ENCODE measurements at places on chromosomes 3 and 15.

GRCh38 chr3:189685291-189685690 lies 54.1 kb downstream of the TP63 start:
- no peak for DNase-seq

GRCh38 chr3:108091498-108092250 lies 843 bp upstream of the CD47 start:
- no peak for DNase-seq

DNA sequence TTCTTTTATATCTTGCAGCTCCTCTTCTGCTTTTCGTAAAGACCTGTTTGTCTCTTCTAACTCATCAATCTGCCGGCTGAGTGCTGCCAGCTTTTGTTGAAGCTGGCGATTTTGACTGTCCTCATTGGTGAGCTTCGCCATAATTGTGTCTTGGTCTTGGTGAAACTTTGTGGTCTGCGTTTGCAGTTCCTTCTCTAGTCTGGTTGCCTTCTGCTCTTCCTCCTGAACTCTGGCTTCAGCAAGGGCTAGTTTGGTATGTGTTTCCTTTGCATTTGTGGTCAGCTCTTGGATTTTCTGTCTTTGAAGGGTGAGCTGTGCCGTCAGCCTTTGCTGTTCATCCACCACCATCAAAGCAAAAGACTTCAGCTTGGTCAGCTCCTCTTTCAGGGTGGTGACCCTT lies 32.9 kb downstream of the CMSS1 start:
- no peak for DNase-seq

DNA sequence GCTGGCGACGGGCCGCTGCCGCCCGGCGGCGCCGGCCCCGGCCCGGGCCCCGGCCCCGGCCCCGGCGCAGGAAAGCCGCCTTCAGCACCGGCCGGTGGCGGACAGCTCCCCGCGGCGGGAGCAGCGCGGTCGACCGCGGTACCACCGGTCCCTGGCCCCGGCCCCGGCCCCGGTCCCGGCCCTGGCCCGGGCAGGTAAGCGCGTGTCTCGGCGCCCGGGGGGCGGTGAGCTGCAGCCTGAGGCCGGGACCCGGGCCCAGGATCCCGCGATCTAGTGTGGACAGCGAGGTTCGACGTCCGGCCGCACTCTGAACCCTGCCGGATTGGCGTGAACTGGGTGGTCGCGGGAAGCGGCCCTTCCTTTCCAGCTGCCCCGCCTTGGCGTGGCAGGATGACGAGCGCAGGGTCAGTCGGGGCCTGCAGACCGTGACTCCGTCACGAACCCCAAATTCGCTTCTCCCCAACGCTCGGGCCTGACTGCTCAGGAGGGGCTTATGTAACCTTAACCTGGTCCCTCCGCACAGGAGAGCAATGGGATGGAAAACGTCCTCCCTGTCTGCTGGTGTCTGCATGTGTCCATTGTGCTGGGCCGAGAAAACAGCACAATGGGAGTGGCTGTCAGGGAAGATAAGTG lies 472 bp downstream of the BSN start:
- DNase-seq = peak; percentile 12

DNA sequence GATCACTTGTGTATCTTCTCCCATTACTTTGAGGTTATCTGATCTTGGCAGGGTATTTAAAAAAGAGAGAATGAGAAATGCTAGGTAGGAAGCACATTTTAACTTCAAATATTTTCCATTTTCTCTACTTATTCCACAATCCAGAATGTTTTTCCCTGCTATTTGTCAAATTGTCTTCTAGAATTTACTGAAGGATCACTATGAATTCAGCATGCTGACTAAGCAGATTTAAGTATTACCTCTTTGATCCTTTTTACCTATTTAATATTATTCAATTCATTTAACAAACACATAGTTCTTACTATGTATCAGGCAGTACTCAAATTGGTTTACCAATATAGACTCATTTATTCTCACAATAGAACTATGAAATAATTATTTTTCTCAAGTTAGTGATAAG lies 463.4 kb upstream of the ARL6 start:
- DNase-seq = no peak

GRCh38 chr3:100682854-100683760 lies 26.2 kb upstream of the TFG start:
- DNase-seq = no peak

DNA sequence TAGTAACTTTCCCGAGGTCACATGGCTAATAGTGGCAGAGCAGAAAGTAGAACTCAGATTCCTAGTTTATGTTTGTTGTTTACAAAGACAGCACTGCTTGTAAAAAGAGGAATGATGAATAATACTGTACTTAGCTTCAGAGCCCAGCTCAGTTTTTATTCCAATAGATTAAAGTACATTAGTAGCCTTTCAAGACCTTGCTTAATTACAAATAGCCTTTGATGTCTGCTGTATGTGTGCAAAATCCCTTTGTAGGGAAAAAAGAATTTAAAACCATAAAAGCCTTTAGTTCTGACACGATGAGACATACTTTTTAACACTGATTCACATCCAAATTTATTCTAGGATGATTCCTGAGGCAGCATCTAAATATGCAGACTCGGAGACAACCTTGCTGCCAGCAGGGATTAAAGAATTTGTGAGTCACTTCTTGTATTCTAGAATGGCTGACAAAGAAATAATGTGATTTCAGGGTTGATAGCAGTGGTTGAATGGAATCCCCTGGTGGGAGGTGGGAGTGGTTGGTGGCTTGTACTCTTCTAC lies 324.2 kb upstream of the TGFBR2 start:
- peak; percentile 54 for DNase-seq

DNA sequence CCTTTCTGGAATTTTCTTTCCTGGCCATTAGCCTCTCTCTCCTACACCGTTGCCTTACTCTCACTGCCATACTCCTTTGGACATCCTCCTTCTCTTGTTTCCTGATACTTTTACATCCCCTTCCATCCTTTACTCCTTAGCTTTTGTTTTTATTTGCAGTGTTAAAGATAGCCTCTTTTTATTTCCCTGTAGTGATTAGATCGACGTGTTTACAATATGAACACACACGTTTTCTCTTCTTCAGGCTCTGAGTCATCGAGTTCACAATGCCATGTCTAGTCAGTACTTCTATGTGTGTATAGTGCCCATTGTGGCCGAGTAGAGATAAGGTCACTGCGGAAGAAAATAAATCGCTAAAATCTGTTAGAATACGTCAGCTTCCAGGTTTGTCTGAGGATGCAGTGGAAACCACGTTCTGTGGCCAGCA lies 208.5 kb downstream of the LPP start:
- no peak for DNase-seq

- no peak for DNase-seq
Observed at GRCh38 chr3:152222327-152222726, 46.4 kb upstream of the MBNL1 start.

Data from SJCRH30 (cell line).